ENCODE measurements at places on chromosomes 6 and 20.

DNA sequence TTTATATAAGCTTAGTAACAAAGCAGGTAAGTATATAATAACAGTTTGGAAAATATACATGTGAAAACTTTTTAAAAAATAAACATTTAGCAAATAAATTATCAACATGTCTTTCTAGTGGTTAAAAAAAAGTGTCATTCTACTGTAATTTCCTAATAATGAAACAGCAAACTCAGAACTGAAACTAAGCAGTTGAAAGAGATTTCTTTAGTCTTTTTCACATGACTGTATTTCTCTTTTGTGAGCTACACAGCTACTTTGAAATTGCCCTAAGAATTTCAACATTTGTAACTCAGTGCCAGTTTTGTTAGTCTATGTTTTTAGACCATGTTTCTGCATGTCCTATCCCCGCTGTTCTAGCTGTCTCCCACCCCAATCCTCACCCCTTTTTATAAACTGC lies 28.4 kb upstream of the SDHAF4 start:
- no peak for DNase-seq

DNA sequence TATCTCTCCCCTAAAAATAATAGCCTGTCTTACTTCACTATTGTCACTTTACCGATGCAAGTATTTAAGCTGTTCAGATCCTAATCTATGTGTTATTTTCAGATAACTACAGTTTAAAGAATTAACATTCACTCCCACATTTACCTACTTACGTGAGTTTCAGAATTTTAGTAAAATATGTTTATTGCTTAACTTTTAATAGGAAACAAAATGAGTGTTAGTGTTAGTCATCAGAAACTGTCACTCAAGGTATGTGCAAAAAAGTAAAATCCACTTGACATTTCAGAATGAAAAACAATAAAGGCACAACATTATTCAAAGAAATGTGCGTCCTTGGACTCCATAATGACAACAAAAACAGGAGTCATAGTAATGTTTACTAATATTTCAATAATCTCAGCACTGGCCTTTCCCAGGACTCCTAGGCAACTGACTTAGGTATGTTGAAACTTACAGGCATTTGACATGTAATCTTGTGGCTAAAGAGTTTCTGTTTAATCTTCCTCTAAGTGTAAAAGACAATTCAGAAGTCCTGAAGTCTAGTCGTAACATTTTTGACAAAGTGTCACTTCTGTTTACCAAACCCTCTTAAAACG lies 4.5 kb downstream of the ATXN1 start:
- DNase-seq, result no peak

GRCh38 chr6:47163536-47163935 lies 121.4 kb upstream of the ADGRF1 start:
- DNase-seq, result no peak

GRCh38 chr6:88780714-88781389 lies 182.6 kb downstream of the RNGTT start:
- peak; percentile 30 for DNase-seq

DNA sequence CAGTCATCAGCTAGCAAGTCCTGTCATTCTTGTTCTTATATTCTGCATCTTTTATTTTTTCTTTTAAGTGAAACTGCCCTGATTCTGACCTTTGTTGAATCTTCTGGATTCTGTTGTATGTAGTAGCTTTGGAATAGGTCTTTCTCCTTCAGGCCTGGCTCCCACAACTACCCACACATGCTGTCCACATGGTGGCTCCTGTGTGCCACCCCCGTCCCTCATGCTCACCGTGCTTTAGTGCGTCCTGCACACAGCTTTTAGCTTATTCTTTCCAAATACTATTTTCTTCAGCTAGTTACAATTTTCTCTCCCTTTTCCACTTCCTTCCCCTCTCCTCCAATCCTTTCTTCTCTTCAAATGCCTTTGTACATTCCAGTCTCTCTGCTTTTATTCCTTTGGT lies 61.8 kb downstream of the CTNNBL1 start:
- no peak for DNase-seq

DNA sequence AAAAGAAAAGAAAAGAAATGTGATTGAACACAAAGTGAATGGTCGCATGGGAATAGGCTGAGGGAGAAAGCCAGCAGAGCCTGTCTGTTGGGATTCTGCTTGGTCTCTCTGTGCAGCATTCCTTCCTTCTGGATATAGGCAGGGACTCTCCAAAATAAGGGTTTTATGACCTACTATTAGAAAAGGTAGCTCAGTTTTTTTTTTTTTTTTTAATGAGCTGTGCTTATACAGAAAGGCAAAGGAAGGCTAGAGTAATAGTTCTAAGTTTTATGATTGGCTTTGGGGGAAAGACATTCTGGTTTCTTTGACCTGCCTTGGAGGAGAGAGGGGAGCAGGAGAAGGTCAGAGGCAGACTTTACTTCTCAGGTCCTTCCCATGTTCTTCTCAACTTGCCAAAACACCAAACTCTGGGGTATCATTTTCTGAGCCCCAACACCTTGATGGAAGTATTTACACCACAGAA lies 18.8 kb upstream of the IER3 start:
- DNase-seq, result no peak

- peak; percentile 7 for DNase-seq
Observed at GRCh38 chr6:131136021-131136786, 937 bp downstream of the AKAP7 start.

GRCh38 chr6:157185171-157185570 lies 138.1 kb downstream of the TMEM242 start:
- no peak for DNase-seq

DNA sequence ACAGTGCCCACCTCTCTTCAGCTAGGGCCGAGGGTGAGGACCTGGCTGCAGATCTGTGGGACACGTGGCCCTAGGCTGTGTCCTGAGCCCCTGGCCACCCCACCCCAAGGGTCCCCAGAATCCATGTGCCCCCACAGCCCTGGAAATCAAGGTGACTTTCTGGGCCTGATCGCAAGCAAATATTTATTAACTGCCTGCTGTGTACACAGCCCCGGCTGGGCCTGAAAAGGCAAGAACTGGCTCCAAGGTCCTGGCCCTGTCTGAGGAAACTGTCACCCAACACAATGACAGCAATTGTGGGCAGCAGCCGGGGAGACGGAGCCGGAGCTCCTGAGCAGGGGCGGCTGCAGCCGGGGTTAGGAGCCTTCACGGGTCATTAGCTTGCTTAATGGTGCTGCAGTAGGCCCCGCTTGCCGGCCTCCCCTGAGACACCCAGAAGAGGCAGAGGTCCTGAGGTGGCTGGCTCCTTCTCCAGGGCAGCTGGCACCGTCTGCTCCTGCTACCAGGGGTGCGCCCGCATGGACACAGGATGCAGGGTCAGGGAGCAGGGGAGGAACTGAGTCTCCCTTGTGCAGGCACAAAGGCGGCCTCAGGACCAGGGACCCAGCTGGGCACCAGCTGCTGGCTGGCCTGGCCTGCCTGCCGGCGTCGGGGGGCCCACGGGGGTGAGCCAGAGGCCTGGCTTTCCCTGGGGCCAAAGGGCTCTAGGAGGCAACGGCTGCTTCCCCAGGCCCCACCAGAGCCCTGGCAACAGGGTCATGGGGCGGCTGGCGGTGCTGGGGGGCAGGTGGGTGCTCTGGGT lies 24.1 kb downstream of the NPEPL1 start:
- DNase-seq, result no peak

Data from NCI-H460 (cell line).